Aorta (tissue), 5 donors: ENCODE measurements at places on chromosomes 12 and 14.

DNA sequence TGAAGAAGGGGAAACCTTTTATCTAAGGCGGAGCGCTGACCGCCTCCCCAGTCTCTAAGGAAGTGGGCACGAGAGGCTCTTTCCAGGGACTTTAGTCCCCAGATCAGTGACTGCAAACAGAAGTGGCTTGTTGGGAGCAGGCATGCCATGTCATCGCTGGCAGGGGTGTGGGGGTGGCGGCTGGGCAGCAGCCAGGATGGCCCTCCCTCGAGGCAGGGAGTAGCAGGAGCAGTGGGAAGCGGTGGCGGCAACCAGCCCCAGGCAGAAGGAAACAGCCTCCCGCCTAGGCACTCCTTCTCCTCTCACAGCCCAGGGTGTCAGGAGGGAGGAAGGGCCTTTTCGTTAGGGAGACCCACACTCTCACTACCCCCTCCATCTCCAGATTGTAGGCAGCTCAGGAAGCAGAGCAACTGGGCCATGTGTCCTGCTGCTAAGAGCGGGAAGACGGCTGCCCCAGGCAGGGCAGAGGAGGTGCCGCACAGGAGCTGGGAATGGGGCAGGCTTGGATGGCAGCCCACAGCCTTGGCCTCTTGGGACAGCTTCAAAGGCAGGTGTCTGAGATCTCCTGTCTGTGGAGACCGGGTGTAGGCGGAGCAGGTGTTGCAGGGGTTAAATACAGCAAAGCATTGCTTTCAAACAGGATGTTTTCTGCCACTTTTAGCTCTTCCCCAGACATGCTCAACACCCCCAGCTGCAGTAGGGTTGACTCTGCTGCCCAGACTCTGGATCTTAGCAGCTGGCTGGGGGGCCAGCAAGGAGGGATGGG, 21.8 kb downstream of the VDR start:
- peak; percentile 66 for DNase-seq

GRCh38 chr12:128326406-128326805, 59.4 kb downstream of the TMEM132C start:
- DNase-seq: no peak

- no peak for DNase-seq
Measured at GRCh38 chr12:28222081-28222700, 31.9 kb downstream of the CCDC91 start.

GRCh38 chr12:129190827-129191226, 337.5 kb downstream of the GLT1D1 start:
- DNase-seq: no peak

DNA sequence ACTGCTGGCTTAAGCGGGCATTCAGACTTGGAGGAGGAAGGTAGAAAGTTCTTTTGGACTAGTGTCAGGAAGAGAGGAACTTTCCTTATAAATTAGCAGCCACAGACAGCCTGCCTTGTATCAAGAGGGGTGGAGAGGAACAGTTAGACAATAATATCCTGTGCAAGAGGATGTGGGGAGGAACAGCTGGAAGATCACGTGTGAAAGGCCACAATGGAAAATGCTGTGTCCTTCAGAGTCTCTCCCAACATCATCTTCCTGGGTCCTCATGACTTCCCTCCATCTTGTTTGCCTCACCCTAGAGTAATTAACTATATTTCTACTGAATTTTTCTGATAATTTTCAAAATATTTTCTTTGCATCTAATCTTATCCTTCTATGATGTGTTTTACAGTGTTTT, 117.4 kb downstream of the MGAT4C start:
- DNase-seq: no peak

DNA sequence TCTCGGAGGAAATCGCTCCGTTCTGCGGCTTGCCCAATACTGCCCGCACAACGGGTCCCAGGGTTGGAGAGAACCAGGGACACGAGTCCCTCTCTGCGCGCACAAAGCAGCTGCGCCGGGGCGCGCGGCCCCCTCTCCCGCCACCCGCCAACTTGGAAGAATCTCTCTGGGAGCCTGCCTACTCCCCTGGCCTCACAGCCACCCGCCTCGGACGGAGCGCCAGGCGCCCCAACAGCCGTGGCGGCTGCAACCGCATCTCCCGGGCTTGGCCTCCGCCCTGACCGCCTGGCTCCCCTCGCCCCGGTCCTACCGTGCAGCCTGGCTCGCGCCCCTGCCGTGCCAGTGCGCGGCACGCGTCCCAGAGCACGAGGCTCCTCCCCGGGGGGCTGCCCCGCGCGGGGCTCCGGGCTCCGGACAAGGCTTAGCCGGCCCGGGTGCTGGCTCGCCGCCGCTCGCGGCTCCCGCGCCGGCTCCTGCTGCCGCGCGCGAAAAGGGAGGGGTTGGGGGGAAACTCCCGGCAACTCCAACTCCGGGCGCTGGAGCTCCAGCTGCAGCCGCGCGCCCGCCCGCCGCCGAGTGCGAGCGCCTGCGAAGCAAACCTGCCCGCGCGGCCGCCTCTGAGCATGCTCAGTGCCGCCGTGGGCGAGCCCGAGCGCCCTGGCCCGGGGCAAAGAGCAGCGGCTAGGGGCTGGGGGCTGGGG, at the start of gene STXBP6:
TSS of gene STXBP6 (minus strand) at position 580 of the 701 bp plus-strand sequence. CDS start 75,329 bp downstream, outside the sequence.
- DNase-seq: peak; percentile 62
